ENCODE measurements at places on chromosomes 5 and 9. TPM values are rescaled to one million over a fixed set of nuclear protein-coding genes. Genes with fewer than 3 reads are reported as not detected.

GRCh38 chr5:155460501-155460931 is 447.0 kb downstream of the KIF4B start:
- no peak for DNase-seq

GRCh38 chr5:37717613-37718431 is 122.0 kb downstream of the GDNF start:
- no peak for DNase-seq

DNA sequence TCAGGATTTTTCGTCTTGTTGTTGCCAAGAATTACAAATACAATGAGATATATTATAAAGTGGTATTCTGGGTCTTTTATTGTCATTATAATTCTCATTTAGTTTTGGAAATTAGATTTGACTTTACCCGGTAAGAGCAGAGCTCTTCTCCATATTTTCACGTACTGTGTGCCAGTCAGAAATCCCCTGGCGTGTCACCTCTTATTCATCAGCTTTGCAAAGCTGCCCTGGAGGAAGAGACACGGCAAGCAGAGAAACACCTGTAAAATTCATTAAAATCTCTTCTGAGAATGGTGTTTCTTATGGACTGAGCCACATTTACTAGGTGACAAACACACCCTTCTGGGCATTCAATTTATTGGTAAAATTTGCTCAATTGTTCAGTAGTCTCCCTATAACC is 440.4 kb downstream of the HINT1 start:
- DNase-seq = no peak

DNA sequence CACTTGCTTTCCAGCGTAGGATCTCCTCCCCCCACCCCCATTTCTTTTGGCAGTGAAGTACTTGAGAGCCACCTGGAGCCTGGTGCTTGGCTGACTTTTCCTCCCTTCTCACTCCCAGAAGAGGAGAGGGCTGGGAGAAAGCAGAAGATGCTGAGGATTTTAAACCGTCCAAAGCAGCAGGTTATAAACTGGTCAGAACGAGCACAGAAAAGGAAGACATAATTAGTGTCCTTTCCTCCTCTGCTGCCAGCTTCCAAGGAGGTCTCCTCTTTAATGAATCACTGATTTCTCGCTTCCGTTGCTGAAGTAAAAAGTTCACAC is 563 bp upstream of the FGF10 start:
- DNase-seq = no peak

GRCh38 chr5:57955511-57955910 is 472.9 kb upstream of the ACTBL2 start:
- DNase-seq = no peak

Gene FCHO2
- total RNA-seq = 15.5 TPM

- DNase-seq = no peak
Observed at GRCh38 chr5:135999406-136000139, 29.2 kb upstream of the TGFBI start.

GRCh38 chr5:110275878-110276277 is 450.6 kb downstream of the TMEM232 start:
- no peak for DNase-seq

Gene C5
- total RNA-seq = 1.1 TPM

DNA sequence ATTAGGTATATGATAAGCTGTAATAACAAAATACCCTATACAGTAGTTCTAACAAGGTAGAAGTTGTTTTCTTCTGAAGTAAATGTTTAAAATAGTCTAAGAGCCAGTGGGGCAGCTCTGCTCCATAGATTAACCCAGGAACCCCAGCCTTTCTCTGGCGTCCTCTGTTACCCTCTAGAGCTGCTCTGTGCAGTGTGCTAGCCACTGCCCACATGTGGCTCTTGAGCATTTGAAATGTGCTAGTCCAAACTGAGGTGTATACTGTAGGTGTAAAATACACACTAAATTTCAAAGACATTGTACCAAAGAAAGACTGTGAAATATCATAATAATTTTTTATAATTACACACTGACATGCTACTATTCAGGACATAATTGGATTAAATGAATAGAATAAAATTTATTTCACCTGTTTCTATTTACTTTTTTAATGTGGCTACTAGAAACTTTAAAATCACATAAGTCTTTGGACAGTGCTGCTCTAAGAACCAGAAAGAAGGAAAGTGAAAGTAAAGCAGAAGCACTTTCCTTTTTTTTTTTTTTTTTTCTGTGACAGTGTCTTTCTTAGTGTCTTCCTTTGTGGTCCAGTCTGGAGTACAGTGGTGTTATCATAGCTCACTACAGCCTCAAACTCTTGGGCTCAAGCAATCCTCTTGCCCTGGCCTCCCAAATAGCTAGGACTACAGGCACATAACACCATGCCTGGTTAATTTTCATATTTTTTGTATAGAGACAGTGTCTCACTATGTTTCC is 39.3 kb downstream of the RAI14 start:
- no peak for DNase-seq

Gene TMC1
- 0.27 TPM for total RNA-seq

Gene ENG
- total RNA-seq = 244 TPM

DNA sequence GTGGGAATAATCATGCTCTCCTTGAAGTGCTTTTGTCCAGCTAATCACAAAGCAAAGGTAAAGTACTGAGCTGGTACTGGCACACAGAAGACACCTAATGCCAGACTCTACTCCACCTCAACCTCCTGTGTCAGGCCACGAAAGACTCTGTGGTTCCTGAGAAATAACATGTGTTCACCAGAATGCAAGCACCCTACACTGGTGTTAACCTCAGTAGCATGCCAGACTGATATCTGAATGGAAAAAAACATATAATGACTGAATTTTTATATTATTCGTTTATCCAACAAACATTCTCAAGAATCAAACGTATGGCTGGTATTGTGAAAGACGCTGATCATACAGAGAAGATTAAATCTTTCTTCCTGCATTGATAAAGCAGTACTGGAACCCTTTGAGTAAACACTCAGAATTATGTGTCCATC is 97.1 kb upstream of the IFNE start:
- DNase-seq = no peak

DNA sequence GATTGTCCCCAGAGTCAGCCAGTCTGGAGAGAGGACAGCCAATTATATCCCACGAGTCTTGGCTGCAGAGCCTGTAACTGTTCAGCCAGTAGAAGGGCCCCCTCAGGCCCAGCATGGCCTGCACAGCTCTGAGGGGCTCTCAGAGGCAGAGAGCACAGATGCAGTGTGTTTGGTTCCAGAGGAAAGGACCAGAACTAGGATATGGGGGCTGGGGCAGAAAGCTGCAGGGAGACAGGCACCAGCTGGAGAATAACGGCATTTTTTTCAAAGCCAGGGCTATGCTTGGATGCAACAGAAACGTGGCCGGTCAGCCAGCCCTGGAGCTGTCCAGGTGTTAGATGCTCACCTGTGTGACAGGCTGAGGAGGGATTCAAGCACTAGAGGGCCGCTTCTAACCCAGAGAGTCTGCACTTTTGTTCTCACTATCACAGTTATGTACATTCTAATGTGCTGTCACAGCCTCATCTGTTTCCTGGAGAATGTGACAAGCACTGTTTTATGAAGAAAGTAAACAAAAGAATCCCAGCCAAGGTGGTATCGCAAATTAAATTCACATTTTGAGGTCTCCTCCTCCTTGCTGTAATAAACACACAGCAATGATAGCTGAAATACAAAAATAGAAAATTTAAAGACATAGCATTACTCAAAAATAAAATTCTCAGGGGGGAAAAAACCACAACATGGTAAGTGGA is 96.5 kb downstream of the GABBR2 start:
- no peak for DNase-seq

DNA sequence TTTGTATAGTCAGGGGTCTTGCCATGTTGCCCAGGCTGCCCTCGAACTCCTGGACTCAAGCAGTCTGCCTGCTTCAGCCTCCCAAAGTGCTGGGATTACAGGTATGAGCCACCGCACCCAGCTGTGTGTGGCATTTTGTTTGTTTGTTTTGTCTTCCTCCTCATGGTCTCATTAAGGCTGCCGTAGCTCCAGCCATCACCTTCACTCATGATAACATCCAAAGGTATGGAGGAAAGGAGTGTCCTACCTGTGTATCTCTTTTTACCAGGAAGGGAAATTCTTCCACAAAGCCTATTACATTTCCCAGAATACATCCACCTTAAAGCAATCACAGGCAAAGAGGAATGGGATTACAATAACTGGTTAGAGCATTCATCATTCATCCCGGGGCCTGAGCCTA is 27.2 kb downstream of the LSM11 start:
- no peak for DNase-seq

GRCh38 chr5:140010798-140011197 is 32.3 kb downstream of the NRG2 start:
- no peak for DNase-seq

DNA sequence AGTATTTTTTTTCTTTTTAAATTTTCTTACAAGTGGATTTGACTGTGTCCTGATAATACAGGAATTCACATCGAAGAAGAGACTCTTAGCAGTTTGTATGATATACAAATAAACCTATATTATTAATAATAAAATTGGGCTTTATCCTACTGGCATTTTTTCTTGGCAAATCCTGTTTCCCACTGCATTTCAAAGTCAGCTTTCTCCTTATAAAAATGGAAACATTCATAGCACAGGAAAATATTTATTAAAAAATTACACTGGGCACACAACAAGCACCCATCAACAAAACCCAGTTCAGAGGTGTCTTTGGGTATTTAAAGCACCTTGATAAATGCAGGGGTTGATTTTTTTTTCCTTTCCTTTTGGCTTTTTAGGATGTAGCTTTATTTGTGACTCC is 200.9 kb downstream of the MEF2C start:
- no peak for DNase-seq

Gene ATP10B
- total RNA-seq = not detected

Gene CTSV
- not detected for total RNA-seq

Gene SAXO1
- 0.05 TPM for total RNA-seq

Gene LCN12
- 20.7 TPM for total RNA-seq

DNA sequence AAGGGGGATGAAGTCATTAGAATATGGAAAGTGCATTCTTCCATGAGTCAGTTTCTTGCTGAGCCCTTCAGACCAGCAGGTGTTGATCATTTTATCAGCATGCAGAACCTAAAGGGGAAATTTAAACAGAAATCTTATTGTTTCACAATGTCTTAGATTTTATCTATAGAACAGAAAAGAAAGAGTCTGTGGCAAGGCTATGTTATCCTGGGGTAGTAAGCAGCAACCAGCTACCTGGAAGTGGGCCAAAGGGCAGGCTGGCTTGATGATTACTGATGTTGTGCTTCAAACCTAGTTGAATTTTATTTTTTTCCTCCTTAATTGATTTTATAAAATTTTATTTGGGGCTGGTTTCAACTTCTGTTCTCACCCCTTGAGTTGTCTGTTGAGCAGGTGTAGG is 101.5 kb downstream of the LRRC70 start:
- no peak for DNase-seq

DNA sequence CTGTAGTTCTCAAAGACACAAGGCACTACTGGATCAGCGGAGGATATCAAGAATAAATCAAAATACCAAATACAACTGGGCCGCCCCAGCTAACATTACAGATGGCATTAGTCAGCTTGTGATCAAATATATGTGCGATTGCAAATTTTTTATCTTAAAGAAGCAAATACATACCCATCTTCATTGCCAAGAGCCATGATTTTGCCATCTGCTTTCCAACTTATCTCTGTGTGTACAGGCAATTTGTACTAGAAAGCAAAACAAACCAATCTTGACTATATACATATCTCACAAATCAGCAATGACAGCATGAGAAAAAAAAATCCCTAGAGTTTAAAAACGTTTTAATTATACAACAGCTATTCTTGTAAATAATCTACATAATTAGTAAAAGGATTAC is 20.3 kb downstream of the GEMIN5 start:
- no peak for DNase-seq

Gene TRIM32
- total RNA-seq = 13.1 TPM

Gene NDUFS6
- total RNA-seq = 78.6 TPM

DNA sequence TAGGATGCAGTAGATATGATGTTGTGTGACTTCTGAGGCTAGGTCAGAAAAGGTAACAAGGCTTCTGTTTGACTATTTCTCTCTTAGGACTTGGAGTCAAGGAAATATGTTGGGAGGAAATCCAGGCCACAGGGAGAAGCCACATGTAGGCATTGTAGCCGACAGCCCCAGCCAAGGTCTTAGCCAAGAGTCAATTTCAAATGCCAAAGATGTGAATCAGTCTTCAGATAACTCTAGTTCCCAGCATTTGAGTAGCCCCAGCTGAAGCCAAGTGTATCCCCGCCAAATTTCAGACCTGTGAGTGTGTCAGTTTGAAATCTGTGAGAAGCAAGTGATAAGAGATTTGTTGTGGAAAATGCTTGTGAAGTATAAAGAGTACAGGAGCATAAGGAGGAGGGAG is 38.1 kb upstream of the ISL1 start:
- DNase-seq = no peak

Gene SPINK6
- total RNA-seq = not detected

DNA sequence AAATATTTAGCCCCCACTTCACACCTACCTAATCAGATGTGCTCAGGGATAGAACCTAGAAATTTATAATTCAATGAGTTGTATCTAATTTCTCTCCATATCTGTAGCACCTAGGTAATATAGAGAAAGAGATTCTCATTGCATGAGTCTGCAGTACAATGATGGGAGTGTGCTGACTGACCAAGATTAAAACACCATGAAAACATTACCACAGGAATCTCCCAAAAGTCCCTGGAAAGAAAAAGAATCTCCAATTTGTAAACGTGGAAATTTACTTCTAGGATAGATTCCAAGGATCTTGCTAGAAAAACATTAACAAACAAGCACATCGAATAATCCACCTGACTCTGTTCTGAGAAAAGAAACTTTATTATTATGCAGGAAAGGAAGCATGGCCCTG is 45.0 kb upstream of the DMRTA1 start:
- no peak for DNase-seq

Gene IL5
- not detected for total RNA-seq

Gene HIGD2A
- 266 TPM for total RNA-seq

Gene SLC6A18
- total RNA-seq = not detected

Gene TUSC1
- total RNA-seq = 8.9 TPM

DNA sequence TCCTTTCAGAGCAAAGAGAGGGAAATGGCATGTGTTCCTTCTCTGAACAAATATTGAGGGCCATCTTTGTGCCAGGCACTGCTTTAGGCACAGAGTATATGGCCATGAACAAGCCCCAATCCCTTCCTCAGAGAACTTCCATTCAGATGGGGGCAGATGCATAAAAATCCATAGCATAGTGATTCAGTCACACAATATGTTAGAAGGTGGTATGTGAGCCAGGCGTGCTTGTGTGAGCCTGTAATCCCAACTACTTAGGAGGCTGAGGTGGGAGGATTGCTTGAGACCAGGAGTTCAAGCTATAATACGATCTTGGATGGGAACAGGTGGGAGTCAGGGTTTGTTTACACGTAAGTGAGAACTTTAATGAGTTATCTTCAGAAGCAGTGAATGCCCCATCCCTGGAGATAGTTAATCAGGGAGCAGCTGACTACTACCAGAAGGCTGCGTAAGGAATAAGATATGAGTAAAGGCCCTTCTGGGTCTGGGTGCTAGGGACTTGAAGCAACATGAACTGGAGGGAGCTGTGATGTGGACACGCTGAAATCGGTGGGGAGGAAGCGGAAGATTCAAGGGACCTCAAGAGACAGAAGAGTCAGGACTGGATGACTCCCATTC is 27.1 kb downstream of the NANS start:
- DNase-seq = no peak

Gene GAPVD1
- 31.1 TPM for total RNA-seq

Gene TMEM252
- not detected for total RNA-seq

Gene ENTPD8
- total RNA-seq = not detected

GRCh38 chr5:59039296-59040023 is 456.6 kb downstream of the RAB3C start:
- peak; percentile 94 for DNase-seq
